Tibial artery (tissue), 4 donors: ENCODE measurements at places on chromosomes 7 and 10.

DNA sequence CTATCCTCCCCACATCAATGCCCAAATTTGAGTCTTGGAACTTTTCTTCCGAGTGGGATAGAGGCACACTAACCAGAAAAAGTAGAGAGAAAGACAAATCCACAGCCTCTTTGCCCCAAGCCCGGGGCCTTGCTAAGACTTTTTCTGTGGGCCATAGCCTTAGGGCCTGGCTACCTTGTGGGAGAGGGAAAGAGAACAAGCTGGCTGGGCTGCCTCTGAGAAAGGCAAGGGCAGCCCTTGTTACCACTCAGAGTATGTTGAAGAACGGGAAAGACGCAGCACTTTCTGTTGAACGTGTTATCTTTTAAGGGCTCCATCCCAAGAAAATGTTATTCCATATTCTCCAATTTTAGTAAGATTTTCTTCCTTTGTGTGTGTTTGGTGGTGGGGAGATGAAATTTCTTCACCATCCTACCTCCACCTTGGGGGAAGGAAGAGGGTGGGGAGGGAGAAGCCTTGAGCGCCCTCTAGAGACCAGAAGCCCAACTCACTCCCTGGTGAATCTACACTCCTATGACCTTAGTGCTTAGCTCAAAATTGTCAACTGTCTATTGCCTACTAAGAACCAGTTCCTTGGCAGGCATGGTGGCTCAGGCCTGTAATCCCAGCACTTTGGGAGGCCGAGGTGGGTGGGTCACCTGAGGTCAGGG, 3.9 kb upstream of the NRF1 start:
- no peak overlapping the region for H3K4me3 ChIP-seq
- H3K4me1 ChIP-seq = no peaks in the 10 kb centered on the region
- H3K36me3 ChIP-seq = peaks cover 4% of the 10 kb centered on the region

DNA sequence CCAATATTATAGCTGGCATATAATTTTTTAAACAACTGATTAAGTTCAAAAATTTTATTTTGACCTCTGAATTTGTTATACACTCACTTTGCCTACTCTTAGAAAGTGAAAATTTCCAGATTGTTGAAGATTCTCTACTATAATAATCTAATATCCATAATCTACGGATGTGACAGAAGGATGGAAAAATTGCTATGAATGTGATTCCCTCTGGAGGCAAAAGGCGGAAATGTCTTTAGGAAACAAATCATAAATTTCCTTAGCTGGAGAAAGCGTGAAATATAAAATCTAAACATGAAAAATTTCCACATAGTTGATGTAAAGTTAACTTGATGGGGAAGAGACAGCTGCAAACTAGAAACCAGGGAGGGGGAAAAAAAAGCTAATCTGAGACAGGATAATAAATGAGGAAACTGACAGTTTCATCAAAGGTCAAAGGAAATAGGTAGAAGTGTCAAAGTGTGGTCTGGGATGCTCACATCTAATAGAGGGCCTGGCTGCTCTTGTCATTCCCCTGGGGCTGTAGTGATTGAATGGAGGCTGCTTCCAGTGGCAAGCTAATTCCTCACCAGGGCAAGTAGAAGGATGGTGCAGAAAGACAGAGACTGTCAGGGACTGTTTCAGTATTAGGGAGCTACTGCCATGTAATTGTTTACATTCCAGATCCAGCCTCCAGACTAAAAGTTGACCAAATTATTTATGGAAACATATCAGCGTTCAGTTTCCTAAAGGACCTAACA, 264.5 kb downstream of the SDHAF3 start:
- H3K27ac ChIP-seq = no peak overlapping the region
- no peak for DNase-seq
- H3K4me1 ChIP-seq = no peaks in the 10 kb centered on the region
- no peaks in the 10 kb centered on the region for H3K27me3 ChIP-seq

DNA sequence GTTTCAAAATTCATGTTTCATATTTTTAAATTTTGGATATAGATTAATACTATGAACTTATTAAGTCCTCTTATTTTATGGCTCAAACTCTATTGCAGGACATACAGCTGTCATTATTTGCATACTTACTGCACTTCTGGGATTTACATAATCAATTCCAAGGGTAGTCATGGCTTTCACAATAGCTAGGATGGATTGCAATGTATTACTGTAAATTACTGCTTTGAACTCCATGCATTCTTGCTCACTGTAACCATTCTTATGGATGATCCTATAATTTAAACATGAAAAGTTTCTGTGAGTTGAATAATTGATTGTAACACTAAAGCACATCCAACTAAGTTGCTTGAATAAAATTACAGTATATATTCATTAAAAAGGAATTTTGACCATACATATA, 23.5 kb downstream of the GNAT3 start:
- no peaks in the 10 kb centered on the region for H3K27me3 ChIP-seq
- H3K4me1 ChIP-seq = no peaks in the 10 kb centered on the region
- H3K27ac ChIP-seq = no peak overlapping the region
- no peaks in the 10 kb centered on the region for H3K36me3 ChIP-seq

GRCh38 chr7:77982926-77983550, 184.5 kb downstream of the PHTF2 start:
- H3K4me3 ChIP-seq = no peak overlapping the region
- H3K27me3 ChIP-seq = no peaks in the 10 kb centered on the region
- no peaks in the 10 kb centered on the region for H3K4me1 ChIP-seq
- H3K36me3 ChIP-seq = no peaks in the 10 kb centered on the region
- DNase-seq = no peak
- no peak overlapping the region for H3K27ac ChIP-seq
